ENCODE measurements at places on chromosomes 12 and 14.
A peak's percentile ranks its signal among the peaks of the same experiment; 100 is the strongest.

- DNase-seq: no peak
Observed at GRCh38 chr12:31855427-31855826, 103.8 kb upstream of the RESF1 start.

DNA sequence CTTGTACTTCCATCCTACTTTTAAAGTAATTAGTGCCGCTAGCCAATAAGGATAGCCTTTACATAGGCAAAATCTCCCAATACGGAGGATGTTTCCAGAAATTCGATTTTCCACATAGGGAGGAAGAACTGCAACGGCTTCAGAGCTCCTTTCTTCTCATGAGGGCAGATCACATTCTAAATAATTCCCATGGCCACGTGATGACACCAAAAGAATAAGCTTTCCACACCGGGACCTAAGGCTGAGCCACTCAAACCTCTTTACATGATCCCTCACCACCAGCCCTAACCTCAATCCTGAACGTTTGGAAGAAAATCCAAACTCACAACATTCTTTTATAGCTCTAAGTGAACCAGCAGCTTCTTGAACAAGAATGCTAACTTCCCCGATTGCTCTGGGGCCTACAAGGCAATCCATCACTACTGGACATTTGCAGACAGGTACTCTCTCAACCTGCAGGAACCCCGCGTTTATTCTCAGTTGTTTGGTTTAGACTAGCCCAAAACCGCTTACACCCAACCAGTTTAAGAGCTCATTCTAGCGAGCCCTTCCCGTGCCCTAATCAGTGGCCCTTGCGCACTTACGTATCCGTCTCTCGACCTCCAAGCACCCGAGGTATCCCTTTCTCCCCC is 884 bp downstream of the CAPRIN2 start:
- peak; percentile 39 for DNase-seq

DNA sequence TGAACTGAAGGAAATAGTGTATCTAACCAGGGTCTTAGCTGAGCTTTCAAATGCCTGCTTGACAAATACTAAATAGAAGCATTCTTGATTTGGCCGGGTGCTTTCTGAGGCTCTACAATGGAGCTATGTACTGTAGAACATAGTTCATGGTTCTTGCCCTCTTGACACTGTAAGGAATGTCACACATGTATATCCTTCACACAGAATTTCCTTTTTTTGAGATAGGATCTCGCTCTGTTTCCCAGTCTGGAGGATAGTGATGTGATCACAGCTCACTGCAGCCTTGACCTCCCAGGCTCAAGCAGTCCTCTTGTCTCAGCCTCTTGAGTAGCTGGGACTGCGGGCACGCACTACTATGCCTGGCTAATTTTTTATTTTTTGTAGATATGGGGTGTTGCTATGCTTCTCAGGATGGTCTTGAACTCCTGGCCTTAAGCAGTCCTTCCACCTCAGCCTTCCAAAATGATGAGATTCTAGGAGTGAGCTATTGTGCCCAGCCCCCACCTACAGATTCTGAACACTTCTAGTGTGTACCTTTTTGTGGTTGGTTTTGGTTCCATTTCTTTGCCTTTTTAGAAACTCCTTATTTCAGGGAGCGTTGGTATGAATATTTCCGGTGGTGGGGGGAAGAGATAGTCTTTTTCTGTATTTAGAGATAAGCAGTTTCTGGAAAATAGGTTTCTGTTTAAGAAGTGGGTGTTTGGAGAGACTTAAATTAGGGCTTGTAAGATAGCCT is 4.2 kb downstream of the MLXIP start:
- DNase-seq: no peak

GRCh38 chr14:69930780-69931379 is 51.7 kb downstream of the SMOC1 start:
- DNase-seq: no peak

DNA sequence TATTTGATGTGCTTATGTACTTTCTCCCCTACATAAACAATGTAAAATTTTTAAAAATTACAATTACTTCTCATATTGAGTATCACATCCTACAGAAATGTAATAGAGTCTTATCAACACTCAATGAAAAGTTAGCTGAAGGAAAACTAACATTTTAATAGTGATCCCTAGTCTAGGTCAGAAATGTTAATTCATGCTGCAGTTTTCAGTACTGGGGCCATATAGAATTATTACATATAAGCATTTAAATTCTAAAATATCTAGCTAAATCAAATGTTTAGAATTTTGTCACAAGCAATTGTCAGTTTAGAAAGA is 37.8 kb downstream of the SLC6A15 start:
- no peak for DNase-seq

DNA sequence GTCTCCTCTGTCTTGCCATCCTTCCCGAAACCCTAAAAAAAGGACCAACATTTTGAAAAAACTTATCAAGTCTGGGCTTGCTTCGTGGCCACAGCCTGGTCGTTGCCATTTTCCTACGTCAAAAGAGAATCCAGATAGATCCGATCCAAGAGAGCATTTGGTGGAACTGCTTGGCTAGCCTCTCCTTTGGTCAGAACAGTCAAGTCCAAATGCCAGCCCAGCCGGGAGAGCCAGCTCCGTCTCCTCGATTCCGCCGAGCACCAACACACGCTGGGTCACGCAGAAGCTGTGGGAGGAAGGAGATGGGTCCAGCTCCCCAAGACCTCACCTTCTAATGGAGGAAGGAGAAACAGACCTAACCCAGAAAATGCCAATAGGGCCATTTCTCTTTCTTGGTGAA is 9.3 kb upstream of the PRIMA1 start:
- no peak for DNase-seq

GRCh38 chr14:78107166-78107565 is 63.0 kb upstream of the NRXN3 start:
- DNase-seq: no peak

DNA sequence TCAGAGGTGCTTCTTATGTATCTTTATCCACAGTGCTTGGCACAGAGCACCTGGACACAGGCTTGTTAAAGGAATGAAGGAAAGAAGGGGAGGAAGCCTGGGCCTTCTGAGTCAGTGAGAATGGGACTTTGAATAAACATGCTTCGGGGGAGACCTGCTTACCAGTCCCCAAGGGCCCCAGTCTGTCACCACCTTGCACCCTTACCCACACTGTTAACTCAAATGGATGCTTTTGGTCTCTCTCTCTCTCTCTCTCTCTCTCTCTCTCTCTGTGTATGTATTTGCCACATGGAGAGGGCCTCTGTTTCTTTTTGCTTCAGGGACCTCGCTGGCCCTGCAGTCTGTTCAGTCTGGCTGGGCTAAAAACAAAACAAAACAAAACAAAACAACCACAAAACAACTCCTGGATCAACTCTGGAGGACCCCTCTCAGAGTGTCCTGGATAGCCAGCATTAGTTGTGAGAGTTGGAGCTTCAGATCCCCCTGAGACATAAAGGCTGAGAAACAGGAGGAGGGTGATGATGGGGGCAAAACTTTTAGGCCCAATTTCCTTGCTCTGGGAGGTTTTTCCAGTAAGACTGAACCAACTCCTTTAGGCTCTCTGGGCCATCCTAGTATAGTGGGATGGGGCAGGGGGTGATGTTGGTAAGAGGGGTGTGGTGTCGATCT is 1.9 kb downstream of the KIF5A start:
- no peak for DNase-seq

- DNase-seq: no peak
Observed at GRCh38 chr14:65934070-65934435, 521.5 kb downstream of the FUT8 start.

GRCh38 chr12:89309815-89310214 is 42.5 kb downstream of the DUSP6 start:
- DNase-seq: no peak

- no peak for DNase-seq
Observed at GRCh38 chr14:69289811-69290520, 30.0 kb downstream of the GALNT16 start.

- peak; percentile 23 for DNase-seq
Observed at GRCh38 chr12:39145175-39145999, 240.0 kb upstream of the CPNE8 start.

DNA sequence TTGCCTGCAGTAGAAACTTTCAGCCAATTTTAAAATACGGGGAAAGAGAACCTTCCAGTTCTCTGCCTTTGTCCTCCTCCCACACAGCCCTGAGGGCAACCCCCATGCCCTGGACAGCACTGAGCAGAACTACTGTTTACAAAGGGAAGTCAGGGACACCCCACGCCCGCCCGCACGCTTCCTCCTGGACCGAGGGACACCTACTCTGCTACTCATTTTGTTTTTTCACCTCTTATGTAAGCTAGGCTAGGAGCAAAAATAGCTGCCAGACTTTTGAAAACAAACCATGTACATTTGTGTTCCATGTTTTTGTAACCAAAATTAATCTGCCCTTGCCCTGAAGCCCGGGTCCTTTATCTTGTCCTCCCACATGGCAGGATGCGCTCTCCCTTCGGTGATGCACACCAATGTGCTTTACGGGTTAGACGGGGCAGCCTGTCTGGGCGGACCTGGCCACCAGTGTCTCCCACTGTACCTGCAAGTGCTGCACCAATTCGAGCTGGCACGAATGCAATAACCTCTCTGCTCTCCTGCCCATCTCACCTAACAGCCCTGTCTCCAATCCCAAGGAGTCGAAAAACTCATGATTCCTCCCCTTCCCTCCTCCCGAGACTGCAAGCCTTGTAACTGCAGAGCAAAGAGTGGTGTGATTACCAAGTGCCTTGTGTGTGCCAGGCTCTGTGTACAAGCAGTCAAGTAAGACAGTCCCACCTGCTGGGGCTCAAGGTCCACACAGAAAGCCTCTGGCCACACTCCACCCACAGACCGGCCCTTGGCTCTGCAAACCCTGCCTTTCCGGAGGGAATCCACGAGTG is 85.2 kb downstream of the CCDC88C start:
- no peak for DNase-seq

- no peak for DNase-seq
Observed at GRCh38 chr14:104559804-104560585, 19.6 kb upstream of the C14orf180 start.

All from GM03348 (cell line).